ENCODE measurements at places on chromosomes 6 and 20.

DNA sequence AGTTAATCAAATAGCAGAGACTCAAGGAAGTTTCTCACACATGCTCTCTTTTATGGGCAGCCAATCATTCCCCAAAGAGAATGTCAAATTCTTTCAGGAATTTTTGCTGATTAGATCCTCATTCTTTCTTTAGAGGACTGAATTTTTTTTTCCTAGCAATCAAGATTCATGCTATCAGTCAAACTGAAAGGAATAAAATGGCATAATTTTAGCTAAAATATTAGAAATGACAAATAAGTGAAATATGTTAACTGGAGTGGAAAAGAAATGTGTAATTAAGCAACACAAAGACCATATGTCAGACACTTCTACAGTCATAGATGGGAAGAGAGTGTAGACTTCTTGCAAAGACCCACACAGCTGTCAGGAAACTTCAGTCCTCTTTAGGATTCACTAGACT lies 242.3 kb upstream of the RNF217 start:
- no peak for DNase-seq

DNA sequence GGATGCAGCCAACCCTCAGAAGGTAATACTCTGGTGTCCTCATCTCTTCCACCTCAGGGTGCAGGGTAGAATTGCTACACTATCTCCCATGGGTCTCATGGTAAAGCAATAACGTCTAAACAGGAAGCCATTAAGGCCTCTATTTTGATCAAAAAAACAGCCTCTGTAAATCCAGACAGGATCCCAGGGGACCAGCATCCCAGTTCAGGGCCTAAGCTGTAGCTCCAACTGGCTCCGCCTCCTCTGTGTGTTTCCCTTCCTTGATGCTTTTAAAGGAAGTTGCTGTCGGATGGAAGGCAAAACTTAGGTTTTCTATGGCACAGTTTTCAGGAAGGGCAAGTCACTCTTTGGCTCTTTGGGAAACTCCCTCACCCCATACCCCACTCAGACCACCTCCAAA lies 222.0 kb downstream of the MAFB start:
- no peak for DNase-seq

GRCh38 chr6:89239338-89239737 lies 22.2 kb upstream of the GABRR1 start:
- DNase-seq = no peak

DNA sequence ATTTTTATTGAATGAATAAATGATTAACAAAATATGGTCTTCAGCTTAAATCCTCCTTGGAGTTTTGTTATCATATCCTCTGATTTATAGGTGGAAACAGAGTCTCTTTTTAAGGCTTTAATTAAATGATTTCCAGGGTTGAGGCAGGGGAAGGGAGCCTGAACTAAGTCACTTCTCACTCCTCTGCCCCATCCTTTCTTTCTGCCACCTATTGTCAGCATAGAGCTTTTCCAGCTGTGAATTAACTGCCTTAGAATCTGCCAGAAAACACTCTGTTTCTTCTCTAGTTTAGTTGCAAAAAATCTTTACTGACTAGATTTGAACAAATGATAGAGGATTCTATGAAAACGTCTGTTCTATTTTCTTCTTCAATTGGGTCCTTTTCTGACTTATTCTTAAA lies 9.8 kb downstream of the OGFRL1 start:
- DNase-seq = no peak

- DNase-seq = no peak
Measured at GRCh38 chr6:131688286-131688685, 12.9 kb downstream of the OR2A4 start.

GRCh38 chr6:96234444-96234843 lies 218.7 kb downstream of the FUT9 start:
- DNase-seq = no peak

DNA sequence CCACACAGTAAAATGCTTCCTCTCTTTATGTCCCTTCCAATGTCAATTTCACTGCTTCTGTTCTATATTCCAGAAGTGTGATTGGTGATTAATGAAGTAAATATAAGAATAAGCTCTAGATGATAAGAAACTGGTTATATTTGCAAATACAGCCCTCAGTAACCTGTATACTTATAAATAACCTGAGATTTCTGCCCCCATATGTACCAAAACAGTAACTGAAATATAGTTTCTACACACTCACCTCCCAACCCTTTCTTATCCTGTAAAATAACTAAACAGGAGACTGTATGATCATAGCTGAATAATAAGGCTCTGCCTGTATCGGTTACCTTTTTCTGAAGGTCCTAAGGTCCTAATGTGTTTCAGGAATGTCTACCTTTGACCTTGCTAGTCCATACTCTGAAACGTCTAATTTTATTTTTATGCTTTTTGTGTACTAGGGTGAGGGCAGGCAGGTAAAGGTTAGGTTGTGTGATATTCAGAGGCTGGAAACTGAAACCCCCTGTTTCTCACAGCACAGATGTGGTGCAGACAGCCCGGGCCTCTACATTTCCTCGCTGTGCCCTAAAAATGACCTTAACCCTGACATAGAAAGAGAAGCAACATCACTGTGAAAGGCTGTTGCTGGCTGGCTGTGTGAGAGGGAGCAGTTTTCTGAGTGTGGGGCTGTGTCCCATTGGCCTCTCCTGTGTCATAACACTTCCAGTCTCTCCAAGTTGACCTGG lies 378.8 kb downstream of the CENPW start:
- no peak for DNase-seq

- no peak for DNase-seq
Measured at GRCh38 chr20:3102575-3103368, 18.2 kb upstream of the AVP start.

- DNase-seq = no peak
Measured at GRCh38 chr20:52209154-52209571, 17.6 kb upstream of the ZFP64 start.

- no peak for DNase-seq
Measured at GRCh38 chr20:11522366-11522741, 395.3 kb upstream of the BTBD3 start.
